PC-9 (cell line): ENCODE measurements at places on chromosomes 3 and 15. TPM values are rescaled to one million over a fixed set of nuclear protein-coding genes. Genes with fewer than 3 reads are reported as not detected.

SLC2A2 gene
- not detected in 2 replicates for total RNA-seq

GPR149 gene
- not detected in 2 replicates for total RNA-seq

TM4SF4 gene
- not detected in 2 replicates for total RNA-seq

GOLGA6L7 gene
- not detected in 2 replicates for total RNA-seq

ZNF860 gene
- 2.6 and 5.3 TPM in 2 replicates for total RNA-seq

GCNT3 gene
- 0.52 and 0.80 TPM in 2 replicates for total RNA-seq

MOBP gene
- total RNA-seq = not detected in 2 replicates

CHRD gene
- not detected in 2 replicates for total RNA-seq

C3orf49 gene
- total RNA-seq = not detected in 2 replicates

GP5 gene
- total RNA-seq = not detected in 2 replicates

PSMA4 gene
- 142 and 230 TPM in 2 replicates for total RNA-seq

ROBO2 gene
- total RNA-seq = 0.23 and 0.39 TPM in 2 replicates

RHO gene
- total RNA-seq = not detected in 2 replicates

TM4SF1 gene
- total RNA-seq = 146 and 225 TPM in 2 replicates

REC114 gene
- not detected in 2 replicates for total RNA-seq

GASK1A gene
- total RNA-seq = not detected in 2 replicates

DUT gene
- 148 and 169 TPM in 2 replicates for total RNA-seq

PRR20G gene
- not detected in 2 replicates for total RNA-seq

TIPARP gene
- 30.3 and 35.0 TPM in 2 replicates for total RNA-seq
